NCI-H524 treated with DMSO at 0.1 percent for 48 hours (cell line): ENCODE measurements at places on chromosomes 1 and 21.

- no peak for DNase-seq
Measured at GRCh38 chr1:204079608-204079999, 6.7 kb downstream of the SOX13 start.

DNA sequence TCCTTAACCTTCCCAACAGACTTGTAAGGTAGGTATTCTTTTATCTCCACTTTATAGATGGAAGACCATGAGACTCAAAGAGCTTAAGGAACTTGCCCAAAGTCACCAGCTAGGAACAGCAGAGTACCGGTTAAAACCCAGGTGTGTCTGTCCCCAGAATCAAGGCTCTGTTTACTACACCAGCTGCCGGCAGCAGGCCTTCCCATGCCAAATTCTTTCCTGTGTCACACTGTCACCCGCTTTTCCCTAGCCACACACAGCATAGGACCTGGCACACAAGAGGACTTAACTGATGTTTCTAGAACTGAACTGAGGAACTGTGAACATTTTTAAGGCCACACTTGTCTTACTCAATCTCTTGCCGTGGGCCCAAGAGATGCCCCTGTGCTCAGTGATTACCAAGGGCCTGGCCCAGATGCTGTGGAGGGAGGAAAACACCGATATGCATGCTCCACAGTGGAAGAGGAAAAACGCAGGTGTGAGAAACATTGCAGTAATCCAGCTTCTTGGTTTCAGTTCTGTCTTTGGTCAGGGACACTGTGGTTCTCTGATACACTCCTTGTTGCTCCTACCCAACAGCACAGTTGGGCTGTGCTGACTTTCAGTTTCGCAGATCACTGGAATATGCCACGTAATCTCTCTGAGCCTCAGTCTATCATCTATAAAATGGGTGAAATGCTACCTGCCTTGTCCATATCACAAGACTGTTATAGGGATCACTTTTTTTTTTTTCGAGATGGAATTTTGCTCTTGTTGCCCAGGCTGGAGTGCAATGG, 13.9 kb upstream of the LY9 start:
- DNase-seq = no peak

DNA sequence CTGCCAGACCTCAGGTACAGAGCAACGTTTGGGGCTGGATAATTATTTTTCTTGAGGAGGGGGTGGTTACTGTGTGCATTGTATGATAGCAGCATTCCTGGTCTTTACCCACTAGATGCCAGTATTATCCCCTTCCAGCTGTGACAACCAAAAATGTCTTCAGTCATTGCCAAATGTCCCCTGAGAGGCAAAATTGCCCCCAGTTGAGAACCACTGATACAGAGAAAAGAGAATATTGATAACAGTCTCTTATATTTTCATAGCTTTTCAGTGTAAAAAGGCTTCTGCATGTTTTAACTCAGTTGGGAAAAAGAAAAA, 51.8 kb upstream of the SYT14 start:
- no peak for DNase-seq

DNA sequence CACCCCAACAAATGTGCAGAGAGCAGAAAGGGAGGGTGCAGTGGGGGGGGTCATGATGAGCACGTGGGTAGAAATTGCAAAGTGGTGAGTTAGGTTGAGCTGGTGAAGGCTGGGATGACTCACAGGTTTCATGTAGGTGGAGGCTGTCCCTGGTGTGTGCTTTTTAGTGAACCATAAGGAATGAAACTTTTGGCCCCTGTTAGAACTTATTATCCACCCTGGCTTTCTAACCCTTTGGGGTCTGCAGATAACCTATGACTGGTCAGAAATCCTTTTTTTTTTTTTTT, 46.9 kb downstream of the DOP1B start:
- DNase-seq = no peak

GRCh38 chr1:151479462-151479861, 20.2 kb upstream of the POGZ start:
- no peak for DNase-seq

- no peak for DNase-seq
Measured at GRCh38 chr1:105442901-105443300, 1613.6 kb upstream of the PRMT6 start.

GRCh38 chr1:231351816-231352215, 13.7 kb downstream of the SPRTN start:
- DNase-seq = no peak

DNA sequence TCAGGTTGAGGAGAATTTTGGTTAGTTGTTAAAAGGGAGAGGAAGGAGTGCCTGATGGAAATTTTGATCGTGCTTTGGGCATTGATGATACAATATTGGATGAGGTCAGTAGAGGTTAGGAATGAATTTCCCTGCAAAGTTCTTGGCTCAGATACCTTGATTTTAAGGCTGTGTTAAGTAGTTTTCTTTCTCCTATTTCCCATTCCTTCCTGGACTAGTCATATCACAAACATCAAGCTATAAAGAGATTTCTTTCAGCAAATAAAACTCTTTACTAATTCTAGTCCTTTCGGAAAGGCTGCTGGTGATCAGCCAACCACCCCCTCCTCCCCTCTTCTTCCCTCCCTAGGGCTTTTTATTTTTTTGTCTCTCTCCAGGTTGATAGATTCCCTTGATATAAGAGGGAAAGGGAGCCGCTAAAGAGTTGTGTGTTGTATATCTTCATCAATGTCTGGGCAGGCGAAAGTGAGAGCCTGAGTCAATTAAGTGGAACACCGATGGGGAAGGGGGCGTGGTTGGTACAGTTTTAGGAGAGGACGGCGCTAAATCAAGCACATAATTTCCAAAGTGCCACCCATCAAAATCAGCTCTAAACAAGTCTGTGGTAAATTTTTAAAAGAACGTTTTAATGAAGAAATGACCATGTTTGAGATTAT, 100.1 kb upstream of the PLXNA2 start:
- DNase-seq = no peak

DNA sequence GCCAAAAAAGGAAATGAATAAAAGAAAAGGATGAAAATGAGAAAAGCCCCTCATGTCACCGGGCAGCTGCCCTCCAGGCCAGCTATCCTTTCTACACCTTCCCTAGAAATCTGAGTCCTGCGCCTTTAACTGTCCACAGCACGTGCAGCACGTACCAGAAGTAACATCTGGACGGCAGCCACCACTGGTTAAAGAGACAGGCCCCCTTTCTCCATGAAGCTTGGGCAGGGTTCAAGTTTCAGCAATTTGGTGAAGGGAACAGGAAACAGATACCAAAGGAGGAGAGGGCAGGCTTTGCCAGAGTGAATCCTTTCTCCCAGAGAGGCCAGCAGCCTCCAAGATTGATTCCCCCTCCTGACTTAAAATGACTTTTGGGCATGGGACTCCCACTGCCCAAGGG, 3.6 kb upstream of the KIAA2013 start:
- no peak for DNase-seq

GRCh38 chr1:2258996-2259395, 30.9 kb downstream of the SKI start:
- no peak for DNase-seq

DNA sequence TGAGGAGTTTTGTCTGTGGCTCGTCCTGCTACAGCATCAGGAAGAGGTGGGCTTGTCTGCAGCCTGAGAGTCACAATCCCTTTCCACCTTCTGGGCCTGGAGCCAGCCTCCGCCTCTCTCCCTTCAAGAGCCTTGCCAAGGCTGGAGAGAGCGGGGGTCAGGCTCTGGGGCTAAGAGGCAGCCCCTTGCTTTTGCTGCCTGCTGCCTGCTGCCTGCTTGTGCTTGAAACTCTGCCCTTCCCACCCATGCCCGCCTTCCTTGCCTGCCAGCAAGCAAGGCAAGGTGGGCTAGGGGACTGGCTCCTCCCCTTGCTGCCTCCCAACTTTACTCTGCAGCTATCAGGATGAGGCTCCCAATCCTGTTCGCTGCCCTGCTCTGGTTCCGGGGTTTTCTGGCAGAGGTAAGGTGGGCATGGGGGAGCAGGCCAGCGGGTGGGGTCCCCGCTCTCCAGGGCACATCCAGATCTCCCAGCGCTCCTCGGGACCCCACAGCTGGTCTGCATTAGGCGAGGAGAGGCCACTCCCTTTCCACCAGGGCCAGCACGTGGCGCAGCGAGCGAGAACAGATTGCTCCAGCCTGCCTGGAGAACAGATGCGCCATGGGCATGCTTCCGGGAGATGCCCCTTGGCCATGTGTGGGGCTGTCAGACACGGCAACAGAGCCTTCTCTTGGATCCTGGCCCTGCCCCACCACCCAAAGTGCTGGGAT, 7.5 kb upstream of the PTPN7 start:
- DNase-seq = peak; percentile 51

GRCh38 chr1:66175581-66175980, 358.4 kb upstream of the SGIP1 start:
- no peak for DNase-seq

- DNase-seq = no peak
Measured at GRCh38 chr1:39474810-39475209, 16.6 kb upstream of the BMP8A start.

- DNase-seq = no peak
Measured at GRCh38 chr1:197937892-197938291, 20.7 kb downstream of the LHX9 start.

GRCh38 chr1:157044326-157044725, 1.2 kb downstream of the ARHGEF11 start:
- DNase-seq = no peak

DNA sequence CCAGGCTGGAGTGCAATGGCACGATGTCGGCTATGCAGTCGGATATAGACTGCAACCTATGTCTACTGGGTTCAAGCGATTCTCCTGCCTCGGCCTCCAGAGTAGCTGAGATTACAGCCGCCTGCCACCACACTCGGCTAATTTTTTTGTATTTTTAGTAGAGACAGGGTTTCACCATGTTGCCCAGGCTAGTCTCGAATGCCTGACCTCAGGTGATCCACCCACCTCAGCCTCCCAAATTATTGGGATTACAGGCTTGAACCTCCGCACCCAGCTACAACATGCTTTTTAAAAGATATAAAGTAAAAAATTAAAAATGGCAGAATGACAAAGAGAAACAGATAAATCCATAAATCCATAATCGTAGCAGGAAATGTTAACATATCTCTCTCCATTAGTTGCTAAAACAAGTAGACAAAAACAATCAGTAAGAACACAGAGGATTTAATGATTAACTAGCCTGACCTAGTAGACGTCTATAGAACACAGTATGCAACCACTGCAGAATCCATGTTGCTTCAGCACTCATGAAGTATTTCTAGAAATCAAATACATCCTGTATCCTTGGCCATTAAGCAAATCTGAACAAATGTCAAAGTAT, 59.9 kb upstream of the SPOCD1 start:
- DNase-seq = no peak
